ENCODE measurements at places on chromosomes 13 and 19.
A peak's percentile ranks its signal among the peaks of the same experiment; 100 is the strongest.

DNA sequence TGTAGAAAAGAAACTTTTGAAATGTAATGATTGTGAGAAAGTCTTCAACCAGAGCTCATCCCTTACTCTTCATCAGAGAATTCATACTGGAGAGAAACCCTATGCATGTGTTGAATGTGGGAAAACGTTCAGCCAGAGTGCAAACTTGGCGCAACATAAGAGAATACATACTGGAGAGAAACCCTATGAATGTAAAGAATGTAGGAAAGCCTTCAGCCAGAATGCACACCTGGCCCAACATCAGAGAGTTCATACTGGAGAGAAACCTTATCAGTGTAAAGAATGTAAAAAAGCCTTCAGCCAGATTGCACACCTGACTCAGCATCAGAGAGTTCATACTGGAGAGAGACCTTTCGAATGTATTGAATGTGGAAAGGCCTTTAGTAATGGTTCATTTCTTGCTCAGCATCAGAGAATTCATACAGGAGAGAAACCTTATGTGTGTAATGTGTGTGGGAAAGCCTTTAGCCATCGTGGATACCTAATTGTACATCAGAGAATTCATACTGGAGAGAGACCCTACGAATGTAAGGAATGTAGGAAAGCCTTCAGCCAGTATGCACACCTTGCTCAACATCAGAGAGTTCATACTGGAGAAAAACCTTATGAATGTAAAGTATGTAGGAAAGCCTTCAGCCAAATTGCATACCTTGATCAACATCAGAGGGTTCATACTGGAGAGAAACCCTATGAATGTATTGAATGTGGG is 19.3 kb downstream of the ZNF583 start:
- DNase-seq = no peak

GRCh38 chr19:33469171-33470039 is 52.2 kb downstream of the PEPD start:
- no peak for DNase-seq

DNA sequence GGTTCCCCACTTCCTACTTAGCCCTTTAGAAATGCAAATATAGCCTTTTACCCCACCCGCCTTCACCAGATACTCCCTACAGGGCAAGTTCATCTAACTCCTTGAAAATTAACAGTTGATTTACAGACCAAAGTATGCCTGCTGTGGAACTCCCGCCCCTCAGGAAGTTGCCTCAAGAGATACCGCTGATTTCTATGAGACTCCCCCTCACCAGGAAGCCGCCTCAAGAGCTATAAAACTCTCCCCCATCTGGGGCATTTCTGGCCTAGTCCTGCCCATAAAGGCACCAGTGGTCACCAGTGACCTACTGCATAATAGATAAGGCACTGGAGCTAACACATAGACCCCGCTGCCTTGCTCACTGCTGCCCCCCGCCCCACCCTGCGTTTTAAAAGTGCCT is 201.7 kb upstream of the UBL3 start:
- no peak for DNase-seq

GRCh38 chr13:53004573-53004972 is 24.0 kb upstream of the OLFM4 start:
- DNase-seq = no peak

DNA sequence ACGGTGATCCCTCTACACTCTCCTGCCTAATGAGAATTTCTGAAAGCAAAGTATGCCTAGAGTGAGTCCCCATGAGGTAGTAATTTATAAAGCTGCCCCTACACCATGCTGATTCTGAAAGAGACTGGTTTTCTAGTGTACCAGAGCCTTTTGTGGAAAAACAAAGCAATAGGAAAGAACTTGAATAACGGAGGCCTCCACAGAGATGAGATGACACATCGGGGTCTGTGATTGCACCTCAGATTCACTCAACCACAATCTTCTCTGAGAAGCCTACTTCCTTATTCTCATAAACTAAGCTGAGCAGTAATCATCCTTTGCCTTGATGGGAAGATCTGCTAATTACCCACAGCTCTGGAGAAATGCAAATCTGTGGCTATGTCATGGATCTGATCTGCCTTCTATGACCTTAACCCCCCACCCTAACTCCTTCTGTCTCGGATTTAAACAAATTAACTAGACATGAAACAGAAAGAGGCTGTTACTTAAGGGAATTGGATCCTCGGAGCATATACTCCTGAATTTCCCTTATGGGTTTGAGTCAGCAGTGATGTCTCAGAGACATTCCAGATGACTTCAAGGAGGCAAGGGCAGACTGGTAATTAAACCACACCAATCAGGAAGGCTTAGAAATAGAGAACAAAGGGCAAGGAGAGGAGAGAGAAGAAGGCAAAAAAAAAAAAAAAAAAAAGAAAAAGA is 128.0 kb downstream of the DCT start:
- no peak for DNase-seq

GRCh38 chr13:32019612-32020233 is 11.9 kb upstream of the FRY start:
- DNase-seq = peak; percentile 36

DNA sequence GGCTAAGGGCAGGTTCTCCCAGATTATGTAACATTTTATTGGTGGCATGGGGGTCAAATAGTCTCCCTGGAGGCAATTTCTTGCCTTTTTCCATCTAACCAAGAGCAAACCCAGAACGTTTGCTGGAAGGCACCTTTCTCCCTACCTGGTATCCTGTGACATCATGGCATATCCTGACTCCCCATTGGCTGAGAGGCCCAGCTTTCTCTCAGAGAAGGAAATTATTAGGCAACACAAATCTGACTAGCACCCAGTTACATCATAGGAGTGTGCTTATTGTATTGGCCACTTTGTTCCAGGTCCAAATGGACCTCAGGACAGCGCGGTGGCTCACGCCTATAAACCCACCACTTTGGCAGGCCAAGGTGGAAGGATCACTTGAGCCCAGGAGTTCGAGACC is 13.0 kb downstream of the NTN5 start:
- DNase-seq = no peak

- DNase-seq = no peak
These were observed 19.8 kb upstream of the KLHL1 start for GRCh38 chr13:70128098-70128497.

- no peak for DNase-seq
These were observed 337.0 kb upstream of the SLC10A2 start for GRCh38 chr13:103403148-103403740.

DNA sequence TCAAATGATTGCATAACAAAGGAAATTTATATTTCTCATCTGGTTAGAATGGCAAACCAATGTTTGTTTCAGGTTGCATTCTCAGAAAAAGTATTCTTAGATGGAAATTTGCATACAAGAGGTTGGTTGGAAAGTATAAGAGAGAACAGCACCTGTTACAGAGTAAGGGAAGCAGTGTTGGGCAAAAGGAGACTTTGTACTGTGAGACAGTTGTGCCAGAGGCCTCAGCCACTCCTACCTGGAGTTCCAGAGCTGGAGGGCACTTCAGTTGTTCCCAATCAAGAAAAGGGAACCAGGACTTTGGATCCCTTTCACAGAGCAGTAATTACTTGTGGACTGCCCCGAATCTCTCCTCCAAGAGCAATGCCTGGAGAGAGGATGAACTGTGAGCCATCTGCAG is 81.8 kb downstream of the SPRY2 start:
- no peak for DNase-seq

- no peak for DNase-seq
These were observed 15.6 kb upstream of the NBEA start for GRCh38 chr13:34926508-34926907.

DNA sequence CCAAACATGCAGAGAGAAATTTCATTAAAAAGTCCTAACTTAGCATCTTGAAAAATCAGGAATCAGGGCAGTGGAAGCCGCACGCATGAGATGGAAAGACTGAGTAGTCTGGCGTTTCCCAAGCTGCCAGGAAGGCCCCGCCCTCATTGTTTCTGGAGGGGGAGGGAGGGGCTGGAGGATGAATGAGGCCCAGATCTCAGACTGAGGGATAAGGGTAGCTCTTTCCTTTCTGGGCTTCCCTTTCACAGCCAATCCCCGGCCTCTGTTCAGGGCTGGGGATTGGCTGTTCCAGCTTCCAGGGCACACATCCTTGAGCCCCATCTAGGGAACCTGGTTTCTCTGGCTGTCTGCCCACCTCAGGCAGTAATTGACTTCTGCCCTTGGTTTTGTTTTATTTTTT is 7.3 kb downstream of the C19orf53 start:
- DNase-seq = no peak

- no peak for DNase-seq
These were observed 51.3 kb upstream of the GAS6 start for GRCh38 chr13:113915012-113915763.

DNA sequence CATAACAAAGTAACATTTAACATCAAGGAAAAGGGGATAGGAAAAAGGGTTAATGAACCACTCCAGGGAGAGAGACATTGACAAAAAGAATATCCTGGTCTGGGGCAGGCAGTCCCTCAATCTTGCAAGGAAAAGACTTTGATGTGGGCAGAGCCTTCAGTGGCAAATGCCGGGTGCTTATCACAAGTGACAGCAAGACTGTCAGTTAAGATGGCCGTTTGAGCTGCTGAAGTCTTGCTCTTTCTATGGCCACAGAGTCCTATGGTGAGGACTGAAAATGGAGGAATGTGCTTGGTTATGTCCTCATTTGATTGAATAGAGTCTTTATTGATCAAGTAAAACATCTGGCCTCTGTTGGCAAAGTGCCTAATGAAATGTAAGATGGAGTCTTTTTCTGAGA is 112.1 kb downstream of the B3GLCT start:
- no peak for DNase-seq

DNA sequence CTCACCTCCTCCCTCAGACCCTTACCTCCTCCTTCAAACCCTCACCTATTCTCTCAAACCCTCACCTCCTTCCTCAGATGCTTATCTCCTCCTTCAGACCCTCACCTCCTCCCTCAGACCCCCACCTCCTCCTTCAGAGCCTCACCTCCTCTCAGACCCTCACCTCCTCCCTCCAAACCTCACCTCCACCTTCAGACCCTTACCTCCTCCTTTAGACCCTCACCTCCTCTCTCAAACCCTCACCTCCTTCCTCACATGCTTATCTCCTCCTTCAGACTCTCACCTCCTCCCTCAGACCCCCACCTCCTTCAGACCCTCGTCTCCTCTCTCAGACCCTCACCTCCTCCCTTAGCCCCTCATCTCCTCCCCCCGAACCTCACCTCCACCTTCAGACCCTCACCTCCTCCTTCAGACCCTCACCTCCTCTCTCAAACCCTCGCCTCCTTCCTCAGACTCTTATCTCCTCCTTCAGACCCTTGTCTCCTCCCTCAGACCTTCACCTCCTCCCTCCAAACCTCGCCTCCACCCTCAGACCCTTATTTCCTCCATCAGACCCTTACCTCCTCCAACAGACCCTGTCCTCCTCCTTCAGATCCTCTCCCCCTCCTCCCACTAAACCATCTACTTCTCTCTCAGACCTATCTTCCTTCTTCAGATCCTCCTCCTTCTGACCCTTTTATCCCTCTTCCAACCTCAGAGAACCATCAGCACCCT is 2.5 kb upstream of the BCL3 start:
- no peak for DNase-seq

- DNase-seq = no peak
These were observed 14.2 kb upstream of the ZNF492 start for GRCh38 chr19:22619932-22620331.

DNA sequence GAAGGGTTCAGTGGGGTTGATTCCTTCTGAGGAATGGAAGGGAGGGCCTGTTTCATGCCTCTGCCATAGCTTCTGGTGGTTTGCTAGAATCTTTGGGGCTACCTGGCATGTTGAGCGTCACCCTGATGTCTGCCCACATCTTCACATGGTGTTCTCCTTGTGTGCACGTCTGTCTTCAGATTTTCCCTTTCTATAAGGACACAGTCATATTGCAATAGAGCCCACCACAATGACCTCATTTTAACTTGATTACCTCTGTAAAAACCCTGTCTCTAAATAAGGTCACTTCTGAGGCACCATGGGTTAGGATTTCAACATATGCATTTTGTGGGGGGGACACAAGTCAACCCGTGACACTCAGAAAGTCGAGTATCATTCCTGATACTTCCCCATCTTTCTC is 257.9 kb downstream of the COG6 start:
- no peak for DNase-seq

DNA sequence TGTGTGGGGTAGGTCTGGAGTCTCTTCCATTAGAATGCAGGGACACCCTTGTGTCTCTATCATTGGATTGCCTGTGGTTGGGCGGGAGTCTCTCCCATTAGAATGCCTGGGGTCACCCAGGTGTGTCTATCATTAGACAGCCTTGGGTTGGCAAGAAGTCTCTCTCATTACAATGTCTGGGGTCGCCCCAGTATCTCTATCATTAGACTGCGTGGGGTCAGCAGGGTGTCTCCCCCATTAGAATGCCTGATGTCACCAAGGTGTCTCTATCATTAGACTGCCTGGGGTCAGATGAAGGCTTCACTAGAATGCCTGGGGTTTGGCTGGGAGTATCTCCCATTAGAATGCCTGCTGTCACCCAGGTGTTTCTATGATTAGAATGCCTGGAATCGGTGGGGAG is 1539.0 kb downstream of the UQCRFS1 start:
- no peak for DNase-seq

GRCh38 chr13:40895227-40896184 is 106.1 kb downstream of the SLC25A15 start:
- DNase-seq = no peak

GRCh38 chr13:93377196-93377595 is 150.6 kb downstream of the GPC6 start:
- no peak for DNase-seq

DNA sequence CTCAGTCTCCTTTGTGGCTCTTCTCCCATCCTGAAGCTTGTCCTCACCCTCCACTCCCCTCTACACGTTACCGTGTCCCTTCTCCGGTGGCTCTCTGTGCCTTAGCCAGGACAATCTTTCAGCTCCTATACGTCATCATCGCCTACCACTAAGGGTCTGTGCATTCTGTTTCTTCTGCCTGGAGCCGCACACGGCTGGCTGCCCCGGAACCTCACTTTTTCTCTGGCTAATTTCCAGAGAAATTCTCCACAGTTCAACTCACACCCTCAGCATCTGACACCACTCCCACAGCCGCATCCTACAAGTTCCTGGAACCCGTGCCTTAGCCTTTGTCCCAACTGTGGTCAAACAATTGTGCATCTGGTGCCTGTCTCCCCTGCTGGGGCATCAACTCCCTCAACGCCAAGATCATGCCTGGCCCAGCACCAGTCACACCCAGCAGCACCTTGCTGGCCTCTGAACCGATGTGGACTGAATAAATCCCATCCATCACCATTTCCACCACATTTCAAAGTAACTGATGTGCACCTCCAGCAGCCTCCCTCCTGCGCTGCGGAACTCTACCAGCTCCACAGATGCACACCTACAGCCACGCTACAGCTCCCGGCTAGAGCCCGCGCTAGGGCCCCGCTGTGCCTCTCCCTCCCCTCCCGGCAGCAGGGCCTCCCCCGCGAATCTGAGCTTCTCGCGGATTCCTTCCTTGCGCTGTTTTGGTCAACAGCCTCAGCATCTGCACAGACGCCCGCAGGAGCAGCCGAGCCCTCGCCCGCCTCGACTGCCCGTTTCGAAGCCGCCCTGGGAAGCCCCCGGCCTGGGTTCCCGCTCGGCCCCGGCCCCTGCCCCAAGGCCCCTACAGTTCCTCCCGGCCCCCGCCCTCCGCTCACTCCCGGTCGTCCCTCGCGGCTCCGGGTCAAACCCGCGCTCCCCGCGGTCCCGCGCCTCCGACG is 689 bp downstream of the DCUN1D2 start:
- DNase-seq = no peak

All from NCI-H1694 treated with DMSO at 0.1 percent for 48 hours (cell line).